ENCODE measurements at places on chromosomes 13 and 19.

DNA sequence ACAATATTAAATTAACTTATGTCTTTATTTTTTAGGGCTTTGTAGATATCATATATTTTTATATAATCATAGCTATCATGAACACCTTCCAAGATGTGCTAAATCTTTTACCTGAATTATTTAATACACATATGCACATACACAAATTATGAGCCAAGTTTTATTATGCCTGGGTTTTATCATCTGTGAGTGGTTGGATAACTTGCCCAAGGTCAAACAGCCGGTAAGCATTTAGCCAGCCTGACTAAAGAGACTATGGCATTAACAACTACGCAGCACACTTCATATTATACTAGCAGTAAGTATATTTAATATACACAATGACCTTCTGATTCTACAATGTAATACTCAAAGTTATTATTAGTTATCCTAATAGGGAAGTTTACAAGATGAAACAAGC is 132.7 kb downstream of the FREM2 start:
- DNase-seq: no peak

GRCh38 chr19:1935484-1936208 is 5.3 kb upstream of the CSNK1G2 start:
- DNase-seq: no peak

- peak; percentile 21 for DNase-seq
These were observed 379.2 kb upstream of the MIR17HG start for GRCh38 chr13:90968166-90968904.

- DNase-seq: peak; percentile 42
These were observed 113.7 kb downstream of the RFC3 start for GRCh38 chr13:33931397-33932311.

Measured in midbrain (tissue), 1 donor.